ENCODE measurements at places on chromosomes 6 and 20.
A peak's percentile ranks its signal among the peaks of the same experiment; 100 is the strongest.

DNA sequence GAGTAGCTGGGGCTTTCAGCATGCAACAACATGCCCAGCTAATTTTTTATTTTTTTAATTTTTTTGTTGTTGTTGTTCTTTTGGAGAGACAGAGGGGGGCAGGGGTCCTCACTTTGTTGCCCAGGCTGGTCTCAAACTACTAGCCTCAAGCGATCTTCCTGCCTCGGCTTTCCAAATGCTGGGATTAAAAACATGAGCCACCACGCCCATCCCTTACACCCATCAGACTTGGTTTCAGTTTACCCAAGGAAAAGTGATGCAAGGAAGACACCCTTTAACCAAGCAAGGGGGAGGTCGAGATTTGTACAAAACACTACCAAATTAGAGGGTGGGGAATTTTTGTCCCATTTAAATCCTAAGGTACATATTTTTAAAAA lies 210.1 kb downstream of the ARHGAP18 start:
- no peak for DNase-seq

- peak; percentile 73 for DNase-seq
These were observed 7.9 kb upstream of the GMNN start for GRCh38 chr6:24766680-24767462.

DNA sequence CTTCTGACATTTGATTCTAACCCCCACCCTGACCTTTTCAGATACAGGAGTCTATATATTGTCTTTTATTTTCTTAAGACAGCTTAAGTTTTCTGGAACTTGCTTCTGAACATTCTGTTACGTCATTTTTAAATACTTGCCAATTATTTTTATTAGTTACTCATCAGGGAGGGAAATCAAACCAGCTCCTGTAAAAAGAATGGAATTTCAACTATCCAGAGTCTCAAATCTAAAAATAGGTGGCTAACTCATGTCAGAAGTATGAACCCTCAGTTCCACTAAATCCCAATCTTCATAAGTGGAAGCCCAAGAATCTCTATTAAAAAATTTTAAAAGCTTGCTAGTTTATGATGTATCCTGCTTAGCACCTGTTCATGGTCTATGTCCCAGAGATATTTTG lies 900.0 kb downstream of the KIF16B start:
- no peak for DNase-seq

GRCh38 chr6:81744131-81744530 lies 8.3 kb downstream of the TENT5A start:
- peak; percentile 85 for DNase-seq

DNA sequence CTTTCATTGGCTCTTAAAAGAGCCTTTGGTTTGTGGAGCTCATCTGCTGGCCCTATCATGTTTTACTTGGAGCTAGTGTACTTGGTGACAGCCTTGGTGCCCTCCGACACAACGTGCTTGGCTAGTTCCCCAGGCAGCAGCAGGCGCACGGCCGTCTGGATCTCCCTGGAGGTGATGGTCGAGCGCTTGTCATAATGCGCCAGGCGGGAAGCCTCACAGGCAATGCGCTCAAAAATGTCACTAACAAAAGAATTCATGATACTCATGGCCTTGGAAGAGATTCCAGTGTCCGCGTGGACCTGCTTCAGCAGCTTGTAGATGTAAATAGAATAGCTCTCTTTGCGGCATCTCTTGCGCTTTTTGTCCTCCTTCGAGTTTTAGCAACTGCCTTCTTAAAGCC lies 22.8 kb upstream of the SLC17A4 start:
- no peak for DNase-seq

DNA sequence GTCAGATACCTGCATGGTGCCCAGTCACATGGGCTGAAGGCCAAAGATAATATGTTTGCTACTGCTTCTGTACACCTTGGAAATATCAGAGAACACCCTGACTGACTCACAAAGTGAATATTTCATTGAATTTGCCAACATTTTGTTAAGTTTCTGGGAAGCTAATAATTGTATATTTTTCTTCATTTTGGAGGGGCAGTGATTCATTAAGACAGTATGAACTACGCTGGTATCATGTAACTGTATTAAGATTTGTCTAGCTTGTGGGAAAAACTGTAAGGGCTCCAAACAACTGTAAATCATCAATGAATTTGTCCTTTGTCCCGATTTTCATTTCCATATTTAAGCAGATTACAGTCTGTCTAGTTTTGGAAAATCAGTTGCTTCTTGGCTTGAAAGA lies 102.3 kb upstream of the CCN2 start:
- no peak for DNase-seq

DNA sequence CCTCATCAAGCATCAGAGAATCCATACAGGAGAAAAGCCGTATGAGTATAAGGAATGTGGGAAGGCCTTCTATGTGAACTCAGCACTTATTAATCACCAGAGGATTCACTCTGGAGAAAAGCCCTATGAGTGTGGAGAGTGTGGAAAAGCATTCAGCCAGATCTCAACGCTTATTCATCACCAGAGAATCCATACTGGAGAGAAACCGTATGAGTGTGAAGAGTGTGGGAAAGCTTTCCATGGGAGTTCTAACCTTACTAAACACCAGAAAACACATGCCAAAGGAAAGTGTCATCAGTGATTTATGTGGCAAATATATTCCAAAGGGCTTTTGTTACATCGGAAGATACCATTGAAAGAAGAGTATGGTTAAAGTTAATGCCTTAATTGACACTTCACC lies 25.4 kb downstream of the ZKSCAN8 start:
- DNase-seq = no peak

DNA sequence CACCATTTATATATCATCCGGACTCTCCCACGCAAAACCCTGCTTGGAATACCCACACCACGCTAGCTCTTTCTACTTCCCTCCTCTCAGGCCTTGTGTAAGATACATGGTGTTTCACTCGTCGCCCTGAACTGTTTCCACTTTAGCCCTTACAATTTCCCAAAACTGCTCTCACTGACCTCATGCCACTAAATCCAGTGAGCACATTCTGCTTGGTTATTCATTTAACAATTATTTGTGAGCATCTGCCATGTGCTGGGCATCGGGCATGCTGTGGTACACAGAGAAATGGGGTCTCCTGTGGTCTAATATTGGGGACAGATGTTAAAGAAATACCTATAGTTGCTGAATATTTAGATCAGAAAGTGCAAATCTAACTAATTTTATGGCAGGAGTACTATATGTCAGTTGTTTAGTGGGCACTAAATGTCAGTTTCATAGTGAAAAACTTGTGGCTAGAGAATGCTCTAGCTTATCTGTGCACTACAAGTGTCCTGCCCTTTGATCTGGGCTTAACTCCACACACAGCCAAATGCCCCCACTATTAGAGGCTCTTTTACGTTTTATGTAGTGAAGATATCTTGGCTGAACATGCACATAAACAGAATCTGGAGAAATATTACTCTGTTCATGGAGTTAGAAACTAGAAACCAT lies 41.0 kb downstream of the PLEKHG1 start:
- no peak for DNase-seq

GRCh38 chr20:22214296-22214695 lies 370.1 kb downstream of the FOXA2 start:
- DNase-seq = no peak

GRCh38 chr6:144673807-144674206 lies 388.7 kb downstream of the UTRN start:
- DNase-seq = no peak

DNA sequence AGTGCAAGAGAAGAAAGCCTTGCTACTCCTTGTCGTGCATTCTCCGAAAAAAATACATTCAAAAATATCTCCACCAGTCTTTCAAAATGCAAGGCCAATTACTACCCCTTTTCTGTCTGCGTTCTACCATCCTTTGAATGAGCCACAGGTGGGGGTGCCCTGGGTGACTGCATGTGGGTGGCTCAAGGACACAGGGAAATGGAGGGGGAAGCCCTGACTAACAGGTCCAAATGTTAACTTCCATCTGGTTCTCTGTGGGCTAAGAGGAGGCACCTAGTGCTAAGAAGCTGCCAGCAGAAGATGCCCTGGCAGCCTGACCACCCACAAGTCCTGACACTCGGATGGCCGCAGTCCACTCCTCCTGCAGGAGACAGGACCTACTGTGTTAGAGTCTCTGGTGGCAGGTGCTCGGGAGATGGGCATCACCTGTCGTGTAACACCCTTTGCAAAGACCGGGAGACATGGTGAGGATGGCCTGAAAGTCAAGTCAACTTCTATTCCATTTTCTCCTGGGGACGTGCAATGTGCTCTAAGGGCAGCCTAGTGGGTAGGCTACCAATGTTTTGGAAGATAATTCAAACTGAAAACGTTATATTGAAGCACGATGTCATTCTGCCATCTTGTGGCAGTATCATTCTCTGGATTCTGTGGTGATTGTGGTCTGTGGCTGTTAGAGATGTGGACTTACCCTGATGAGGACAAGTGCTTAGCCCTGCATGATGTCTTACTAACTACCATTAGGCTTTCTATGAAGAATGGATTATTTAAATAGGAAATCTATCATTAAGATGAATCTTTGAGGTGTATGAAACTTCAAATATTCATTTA lies 27.4 kb upstream of the IGF2R start:
- DNase-seq = peak; percentile 30

GRCh38 chr6:157432231-157432891 lies 51.4 kb downstream of the ZDHHC14 start:
- no peak for DNase-seq

DNA sequence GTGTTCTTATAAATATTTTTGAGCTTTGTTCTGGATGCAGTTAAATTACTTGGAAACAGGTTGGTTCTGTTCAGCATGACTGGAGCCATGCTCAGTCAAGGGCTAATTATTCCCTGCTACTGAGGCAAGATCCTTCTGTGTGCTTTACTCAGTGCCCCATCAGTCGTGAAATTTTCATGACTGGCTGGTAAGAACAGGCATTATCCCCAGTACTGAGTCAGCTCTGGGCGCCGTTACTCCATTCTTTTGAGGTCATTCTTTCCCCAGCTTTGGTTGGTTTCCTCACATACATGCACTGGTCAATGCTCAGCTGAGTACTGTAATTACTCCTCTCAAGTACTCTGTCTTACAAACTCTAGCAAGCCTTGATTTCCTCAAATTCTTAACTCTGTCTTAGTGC lies 71.3 kb downstream of the CDKAL1 start:
- no peak for DNase-seq

- no peak for DNase-seq
These were observed 495.5 kb upstream of the MAP3K7 start for GRCh38 chr6:91082311-91082832.

- DNase-seq = no peak
These were observed 62.2 kb downstream of the ARFGEF2 start for GRCh38 chr20:48983423-48984400.

DNA sequence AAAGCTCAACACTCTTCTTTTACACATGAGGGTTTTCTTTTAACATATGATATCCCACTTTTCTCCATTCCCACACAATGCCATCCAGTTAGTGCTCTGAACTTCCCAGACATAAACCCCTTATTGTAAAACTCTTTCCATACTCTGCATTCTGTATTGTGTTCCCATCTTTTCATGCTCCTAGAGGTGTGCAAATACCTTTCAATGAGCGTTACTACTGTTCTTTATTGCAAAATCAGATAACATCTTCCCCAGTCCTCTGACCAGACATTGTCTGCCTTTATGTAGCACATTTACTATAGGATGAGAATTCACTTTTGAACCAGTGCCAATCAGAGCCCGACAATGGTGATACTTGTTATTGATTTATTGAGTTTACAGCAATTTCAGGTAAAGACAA lies 296.2 kb downstream of the GRIK2 start:
- DNase-seq = no peak

DNA sequence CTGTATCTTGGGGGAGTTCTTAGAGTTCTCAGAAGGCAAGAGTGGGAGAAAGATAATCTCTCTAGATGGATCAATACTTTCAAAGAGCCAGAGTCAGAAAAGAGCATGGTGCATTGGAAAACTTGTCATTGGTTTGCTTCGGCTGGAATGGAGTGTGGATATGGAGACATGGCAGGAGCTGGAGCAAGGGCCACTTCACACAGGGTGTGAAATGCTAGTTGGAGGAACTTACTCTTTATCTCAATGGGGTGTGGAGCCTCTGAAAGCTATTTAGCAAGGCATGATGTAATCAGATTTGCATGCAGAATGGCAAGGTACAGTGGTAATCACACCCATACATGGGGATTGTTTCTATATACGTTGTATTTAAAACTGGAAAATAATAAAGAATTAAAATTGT lies 31.5 kb upstream of the PAQR8 start:
- no peak for DNase-seq

GRCh38 chr20:44015733-44016103 lies 101.1 kb downstream of the TOX2 start:
- no peak for DNase-seq

DNA sequence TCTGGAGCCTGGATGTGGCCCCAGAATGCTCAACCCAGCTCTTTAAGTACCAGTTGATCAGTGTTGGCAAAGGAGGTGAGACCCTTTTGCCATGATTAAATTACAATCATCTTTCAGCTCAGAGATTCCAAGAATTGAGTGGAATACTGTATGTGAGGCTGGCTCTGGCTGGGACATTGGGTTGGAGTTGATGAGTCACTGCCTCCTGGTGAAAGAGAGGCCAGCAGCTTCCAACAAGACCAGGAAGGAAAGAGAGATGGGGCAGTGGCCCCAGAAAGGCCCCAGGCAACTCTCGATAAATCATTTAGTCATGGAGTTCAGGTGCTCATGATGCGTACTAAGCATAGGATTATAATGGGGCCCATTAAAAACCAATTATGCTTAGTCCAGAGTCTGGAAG lies 2.1 kb downstream of the TGM6 start:
- DNase-seq = no peak

- DNase-seq = peak; percentile 51
These were observed 511 bp upstream of the SLC35B2 start for GRCh38 chr6:44257753-44258324.

DNA sequence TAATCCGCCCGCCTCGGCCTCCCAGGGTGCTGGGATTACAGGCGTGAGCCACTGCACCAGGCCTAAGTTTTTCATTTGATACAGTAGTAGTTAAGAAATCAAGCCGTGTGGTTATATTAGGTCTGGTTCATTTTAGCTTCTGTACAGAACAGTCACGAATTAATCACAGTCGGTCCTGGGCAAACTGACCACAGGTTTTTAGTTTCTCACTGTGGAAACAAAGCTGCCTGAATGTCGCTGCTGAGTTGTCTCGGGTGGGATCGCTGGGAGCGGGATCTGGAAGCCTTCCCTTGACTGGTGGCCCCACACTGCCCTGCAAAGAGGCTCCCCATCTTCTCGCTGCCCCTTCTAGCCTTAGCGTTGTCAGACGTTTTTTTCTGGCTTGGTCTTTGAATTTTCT lies 18.6 kb downstream of the UCKL1 start:
- no peak for DNase-seq

- no peak for DNase-seq
These were observed 38.6 kb downstream of the IBTK start for GRCh38 chr6:82208913-82209312.
